ENCODE measurements at places on chromosomes 11 and 22. TPM values are rescaled to one million over a fixed set of nuclear protein-coding genes. Genes with fewer than 3 reads are reported as not detected.

ZP1 gene
- polyA plus RNA-seq, result not detected

PARVG gene
- polyA plus RNA-seq, result 2.8 TPM

CASP12 gene
- polyA plus RNA-seq, result 0.31 TPM

SMC1B gene
- 0.05 TPM for polyA plus RNA-seq

RAB36 gene
- 1.5 TPM for polyA plus RNA-seq

KRTAP5-9 gene
- not detected for polyA plus RNA-seq

MS4A8 gene
- 4.4 TPM for polyA plus RNA-seq

JOSD1 gene
- 37.2 TPM for polyA plus RNA-seq

ANGPTL5 gene
- polyA plus RNA-seq, result 1.1 TPM

FJX1 gene
- 6.3 TPM for polyA plus RNA-seq

GRAMD1B gene
- 11.5 TPM for polyA plus RNA-seq

GRM5 gene
- 0.07 TPM for polyA plus RNA-seq

TPBGL gene
- polyA plus RNA-seq, result 0.07 TPM

ANO1 gene
- polyA plus RNA-seq, result not detected

WBP2NL gene
- polyA plus RNA-seq, result 2.1 TPM

RBMXL2 gene
- polyA plus RNA-seq, result not detected
